ENCODE measurements at places on chromosomes 2 and 18.

DNA sequence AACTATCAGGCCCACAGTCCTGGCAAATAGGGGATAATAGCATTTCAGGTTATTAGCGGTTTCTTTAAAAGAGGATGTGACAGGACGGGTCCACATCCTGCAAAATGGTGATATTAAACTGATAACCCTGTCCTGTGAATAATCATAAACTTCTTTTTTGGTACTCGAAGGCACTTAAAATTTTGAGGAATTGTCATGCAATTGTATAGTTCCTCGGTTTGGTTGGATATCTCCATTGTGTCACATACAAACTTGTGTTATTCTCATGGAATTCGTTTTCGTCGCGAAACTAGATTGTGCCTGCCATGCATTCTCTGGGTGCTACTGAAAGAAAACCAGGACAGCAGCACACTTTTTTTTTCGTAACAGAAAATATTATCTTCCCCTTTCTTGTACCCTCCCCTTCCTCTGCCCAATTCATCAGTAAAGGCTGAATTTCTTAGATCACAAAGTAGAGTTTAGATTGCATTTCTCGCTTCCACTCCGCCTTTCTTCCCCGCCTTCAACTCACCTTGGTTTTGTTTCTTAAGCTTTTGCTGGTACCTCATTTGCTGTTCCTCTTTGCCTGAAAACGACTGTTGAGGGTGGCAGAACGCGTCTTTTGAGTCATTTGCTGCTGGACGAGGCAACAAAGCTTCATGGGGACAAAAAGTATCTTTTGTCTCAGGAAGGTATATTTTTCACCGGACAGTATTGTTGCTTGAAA is 1.3 kb downstream of the CERS6 start:
- no peak for DNase-seq

- DNase-seq: no peak
Observed at GRCh38 chr2:72173640-72174321, 26.1 kb upstream of the CYP26B1 start.

DNA sequence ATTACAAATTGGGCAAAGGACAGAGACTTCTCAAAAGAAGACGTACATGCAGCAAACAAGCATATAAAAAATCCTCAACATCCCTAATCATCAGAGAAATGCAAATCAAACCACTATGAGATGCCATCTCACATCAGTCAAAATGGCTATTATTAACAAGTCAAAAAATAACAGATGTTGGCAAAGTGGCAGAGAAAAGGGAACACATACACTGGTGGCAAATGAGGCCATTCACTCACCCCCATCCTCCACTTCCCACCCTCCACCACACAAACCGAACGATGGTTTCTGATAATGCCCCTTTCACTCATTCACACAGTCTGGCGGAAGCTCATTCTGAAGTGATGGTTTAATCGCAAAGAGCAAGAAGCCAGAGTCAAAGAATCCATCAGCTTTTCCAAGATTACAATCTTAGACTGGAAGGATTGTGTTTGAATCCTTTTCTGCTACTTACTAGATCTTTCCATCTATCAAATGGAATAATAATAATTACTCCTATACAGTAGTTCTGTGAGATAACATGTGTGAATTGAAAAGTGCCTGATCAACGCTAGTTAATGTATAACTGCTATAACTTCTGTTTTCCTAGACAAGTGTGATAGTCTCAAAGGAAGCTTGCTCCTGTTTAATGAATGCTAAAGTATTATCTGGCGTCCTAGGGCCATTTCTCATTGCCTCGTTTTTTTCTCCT is 16.9 kb upstream of the CD28 start:
- DNase-seq: no peak

DNA sequence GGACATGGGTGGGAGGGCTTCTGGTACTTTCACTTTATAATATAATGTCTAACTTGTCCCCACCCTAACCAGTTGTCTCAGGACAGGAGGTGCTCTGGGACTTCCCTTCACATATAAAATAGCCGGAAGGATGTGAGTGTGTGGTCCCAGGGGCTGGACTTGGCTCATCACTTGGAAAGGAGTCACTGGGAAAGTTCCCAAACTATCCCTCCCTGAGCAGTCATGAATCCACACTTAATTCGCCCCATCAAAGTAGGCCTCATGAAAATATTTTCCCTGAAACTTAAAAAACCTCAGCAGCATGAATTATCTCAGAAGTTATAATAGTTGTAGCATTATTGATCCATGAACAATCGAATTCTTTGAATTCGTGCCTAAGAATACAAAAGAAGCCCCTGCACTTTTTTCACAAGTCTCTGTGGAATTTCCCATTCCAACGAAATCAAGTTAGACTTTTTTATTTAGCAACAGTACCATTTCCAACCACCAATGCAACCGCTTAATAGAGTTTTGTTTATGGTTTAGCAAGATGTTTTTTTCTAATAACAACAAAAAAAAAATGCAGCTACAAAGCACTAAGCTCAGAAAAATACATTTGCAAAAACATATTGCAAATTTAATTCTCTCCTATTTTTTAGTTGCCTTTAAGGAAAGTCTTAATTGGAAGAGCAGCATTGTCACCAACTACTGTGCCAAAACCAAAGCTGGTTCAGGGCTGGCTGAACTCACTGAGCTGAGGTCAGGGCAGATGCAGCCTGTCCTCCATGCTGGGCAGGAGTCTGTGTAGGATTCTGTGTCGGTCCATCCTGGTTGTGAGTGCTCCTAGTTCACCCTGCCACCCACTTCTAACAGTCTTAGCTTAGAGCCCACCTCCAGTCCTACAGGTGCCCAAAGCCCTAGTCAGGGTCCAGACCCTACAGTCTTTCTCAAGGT is 68.8 kb upstream of the SPTBN1 start:
- no peak for DNase-seq

GRCh38 chr2:238528953-238529781 is 102.4 kb downstream of the ASB1 start:
- no peak for DNase-seq

DNA sequence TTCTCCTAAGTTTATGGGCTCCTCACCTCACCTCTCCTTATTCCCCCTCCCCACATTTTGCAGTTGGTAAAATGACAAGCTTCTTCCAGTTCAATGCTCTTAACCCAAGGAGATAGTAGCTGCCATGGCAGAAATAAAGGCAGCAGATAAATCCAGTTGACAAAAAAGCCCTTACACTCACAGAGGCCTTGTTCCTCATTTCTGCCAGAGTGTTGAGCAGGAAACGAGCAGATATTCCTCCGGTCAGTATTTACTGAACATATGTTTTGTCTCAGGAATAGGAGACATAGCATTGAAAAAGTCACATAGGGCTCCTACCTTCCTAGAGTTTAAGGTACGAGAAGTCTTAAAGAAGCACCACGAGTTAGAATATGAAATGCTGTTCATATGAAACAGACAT is 493.7 kb upstream of the TNP1 start:
- DNase-seq: no peak

- no peak for DNase-seq
Observed at GRCh38 chr2:236616031-236616430, 46.4 kb downstream of the ACKR3 start.

DNA sequence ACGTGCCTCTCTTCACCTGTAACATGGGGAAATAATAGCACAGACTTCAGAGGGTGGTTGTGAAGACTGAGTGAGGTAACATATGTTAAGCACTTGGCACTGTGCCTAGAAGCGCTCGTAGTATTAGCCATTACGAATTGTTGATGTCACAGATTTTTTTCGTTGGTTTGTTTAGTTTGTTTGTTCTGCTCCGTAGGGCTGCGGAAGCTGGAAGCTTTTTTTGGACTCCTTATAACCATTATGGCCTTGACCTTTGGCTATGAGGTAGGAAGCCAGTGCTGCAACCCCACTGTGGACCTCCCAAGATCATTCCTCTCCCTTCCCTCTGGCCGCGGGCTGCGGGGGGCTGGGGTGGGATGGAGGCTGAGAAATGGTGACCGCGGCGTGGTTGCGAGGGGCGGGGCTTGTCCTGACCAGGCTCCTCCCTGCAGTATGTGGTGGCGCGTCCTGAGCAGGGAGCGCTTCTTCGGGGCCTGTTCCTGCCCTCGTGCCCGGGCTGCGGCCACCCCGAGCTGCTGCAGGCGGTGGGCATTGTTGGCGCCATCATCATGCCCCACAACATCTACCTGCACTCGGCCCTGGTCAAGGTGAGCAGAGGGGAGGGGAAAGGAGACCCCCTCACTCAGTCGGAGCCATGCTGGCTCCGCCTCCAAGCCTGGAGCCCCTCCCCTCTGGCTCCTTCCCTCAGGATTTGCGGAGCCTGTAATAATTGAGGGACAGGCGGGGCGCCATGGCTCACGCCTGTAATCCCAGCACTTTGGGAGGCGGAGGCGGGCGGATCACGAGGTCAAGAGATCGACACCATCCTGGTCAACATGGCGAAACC is 5.5 kb downstream of the SLC11A1 start:
- DNase-seq: no peak

DNA sequence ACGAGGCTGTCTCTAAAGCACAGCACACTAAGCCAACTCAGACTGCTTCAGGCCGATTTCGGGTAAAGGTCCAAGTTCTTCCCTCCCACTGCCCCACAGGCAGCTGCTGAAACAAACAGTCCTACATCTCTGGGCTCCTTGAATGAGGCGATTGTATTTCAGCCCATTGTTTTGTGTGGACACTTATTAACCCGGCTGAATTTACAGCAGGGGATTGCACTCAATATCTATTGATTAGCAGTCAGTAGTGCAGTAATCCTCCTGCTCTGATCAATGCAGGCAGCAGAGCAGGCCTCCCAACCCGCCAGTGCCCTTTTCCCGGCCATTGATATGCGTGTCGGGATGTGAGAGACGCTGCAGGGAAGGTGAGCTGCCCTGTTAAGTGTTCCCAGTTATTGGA is 330.1 kb downstream of the CMPK2 start:
- no peak for DNase-seq

- DNase-seq: no peak
Observed at GRCh38 chr2:55451699-55452098, 32.0 kb upstream of the CCDC88A start.

DNA sequence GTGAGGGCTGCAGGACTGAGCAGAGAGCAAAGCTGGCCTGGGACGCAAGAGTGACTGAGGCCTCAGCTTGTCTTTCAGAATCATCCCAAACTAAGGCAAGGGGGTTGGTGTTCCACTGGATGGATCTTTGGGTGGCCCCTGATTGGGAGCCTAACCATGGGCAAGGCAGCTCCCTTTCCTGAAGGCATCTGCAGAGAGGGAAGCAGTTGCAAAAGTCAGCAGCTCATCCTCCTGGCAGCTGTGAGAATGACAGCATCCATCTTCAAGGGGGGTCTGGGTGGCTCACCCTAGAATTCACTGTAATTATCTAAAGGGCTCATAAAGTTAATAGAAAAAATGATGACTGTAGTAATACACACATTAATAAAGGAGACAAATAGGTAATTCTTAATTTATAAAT is 46.5 kb upstream of the RAB31 start:
- DNase-seq: no peak

GRCh38 chr2:210268281-210268680 is 43.0 kb upstream of the ACADL start:
- DNase-seq: no peak

GRCh38 chr18:48991319-48991660 is 40.5 kb upstream of the SMAD7 start:
- DNase-seq: no peak

DNA sequence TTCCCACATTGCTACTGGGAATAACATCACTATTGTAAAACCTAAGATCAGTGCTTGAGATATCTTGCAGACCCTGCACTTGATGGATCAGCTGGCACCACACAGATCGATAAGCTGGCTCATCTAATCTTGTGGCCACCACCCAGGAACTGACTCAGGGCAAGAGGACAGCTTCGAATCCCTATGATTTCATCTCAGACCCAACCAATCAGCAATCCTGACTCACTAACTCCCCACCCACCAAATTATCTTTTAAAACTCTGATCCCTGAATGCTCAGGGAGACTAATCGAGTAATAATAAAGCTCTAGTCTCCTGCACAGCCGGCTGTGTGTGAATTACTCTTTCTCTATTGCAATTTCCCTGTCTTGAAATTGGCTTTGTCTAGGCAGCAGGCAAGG is 11.3 kb upstream of the TEX44 start:
- no peak for DNase-seq

DNA sequence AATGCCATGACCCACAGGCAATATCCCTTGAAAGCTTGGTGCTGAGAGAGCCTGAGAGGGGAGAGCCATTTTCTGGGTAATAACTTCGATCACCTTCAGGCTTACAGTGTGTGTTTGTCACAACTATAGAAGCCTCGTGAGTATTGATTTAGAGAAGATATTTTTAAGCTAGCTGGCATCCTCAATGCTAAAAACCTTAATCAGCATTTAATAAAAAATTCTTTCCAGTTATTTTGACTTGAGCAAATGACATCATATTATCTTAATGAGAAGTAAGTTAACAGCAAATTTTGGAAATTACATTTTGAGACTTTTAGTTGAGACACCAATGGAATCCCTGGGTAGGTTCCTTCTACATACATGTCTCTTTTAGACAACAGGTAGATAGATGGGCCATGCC is 283.7 kb downstream of the NYAP2 start:
- no peak for DNase-seq

DNA sequence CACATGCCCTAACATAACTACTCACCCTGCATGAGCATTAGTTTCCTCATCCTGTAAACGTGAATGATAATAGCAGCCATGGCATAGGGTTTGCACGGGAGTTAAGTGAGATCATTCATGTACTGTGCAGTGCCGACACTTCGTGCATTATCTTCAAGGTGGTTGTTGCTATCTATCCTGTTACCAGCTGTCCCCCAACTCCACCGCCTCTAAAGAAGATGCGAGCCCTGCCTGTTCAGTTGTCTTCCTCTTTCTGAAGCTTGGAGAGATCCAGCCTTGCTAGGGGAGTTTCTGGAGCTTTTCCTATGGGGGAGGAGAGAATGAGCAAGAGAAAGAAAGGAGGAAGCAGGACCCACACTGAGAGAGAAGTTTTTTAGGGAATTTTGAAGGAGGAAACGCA is 34.4 kb downstream of the YPEL5 start:
- no peak for DNase-seq

- no peak for DNase-seq
Observed at GRCh38 chr2:234032279-234032856, 18.1 kb upstream of the SPP2 start.

DNA sequence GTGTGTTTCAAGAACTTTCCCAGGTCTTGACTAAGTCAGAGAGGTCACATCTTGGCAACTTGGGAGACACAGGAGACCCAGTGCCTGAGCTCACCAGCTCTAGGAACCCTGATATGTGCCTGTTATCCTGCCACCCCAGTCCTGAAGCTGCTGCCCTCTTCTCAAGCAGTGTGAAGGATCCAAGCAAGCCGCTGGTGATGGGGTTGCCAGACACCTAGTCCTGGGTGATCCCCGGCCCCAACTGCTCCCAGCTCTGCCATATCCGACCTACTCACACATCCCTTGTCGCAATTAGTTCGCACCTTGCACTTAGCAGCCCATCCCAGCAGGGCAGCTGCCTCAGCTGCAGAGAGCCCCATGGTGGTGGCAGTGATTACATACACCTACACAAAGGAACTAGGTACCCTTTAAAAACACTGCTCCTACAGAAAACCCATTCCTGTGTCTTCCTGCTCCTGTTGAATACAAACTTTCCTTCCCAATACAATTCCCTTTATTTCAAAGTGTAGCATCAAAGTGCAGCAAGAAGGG is 247.2 kb upstream of the RAB12 start:
- DNase-seq: no peak

- DNase-seq: no peak
Observed at GRCh38 chr18:75384144-75384543, 43.4 kb downstream of the SMIM21 start.

All from T-helper 1 cell (primary cell).